ENCODE measurements at places on chromosomes 4 and X.

DNA sequence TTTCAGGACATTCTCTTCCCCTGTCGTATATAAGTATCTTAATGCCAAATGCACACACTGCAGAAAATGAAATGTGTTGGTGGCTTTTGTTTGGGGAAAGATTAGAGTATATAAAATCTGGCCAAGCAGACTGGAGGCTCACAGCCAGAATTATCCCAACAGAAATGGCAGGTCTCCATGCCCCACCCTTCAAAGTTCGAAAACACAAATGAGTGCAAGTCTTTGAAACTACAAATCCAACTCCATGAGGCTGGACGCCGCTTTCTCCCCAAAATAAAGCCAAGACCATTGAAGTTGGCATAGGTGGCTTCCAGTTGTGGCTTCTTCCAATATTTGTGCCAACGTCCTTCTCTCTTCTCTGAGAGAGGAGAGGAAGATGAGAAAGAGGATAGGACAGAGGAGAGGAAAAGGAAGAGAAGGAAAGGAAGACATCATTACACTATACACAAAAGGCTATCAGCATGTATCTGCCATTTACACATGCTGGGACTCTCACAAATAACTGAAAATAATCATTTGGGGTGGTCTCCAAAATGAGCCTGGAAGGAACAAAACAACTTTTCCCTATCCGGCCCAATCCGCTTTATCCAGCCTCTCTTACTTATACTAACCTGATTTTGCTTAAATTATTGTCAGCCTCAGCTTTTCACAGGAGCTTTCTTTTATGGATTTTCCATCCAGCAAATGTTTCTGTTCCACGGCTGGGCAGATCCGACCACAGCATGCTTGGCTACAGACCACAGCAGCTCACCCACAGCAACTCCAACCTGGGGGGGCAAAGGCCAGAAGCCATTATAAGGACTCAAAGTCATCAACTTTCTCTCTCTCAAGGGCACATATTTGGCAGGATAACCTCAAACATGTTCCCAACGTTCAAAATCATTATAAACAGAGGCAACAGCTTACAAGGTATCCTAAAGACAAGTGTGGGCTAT is 71.7 kb downstream of the APBB2 start:
- DNase-seq = no peak

- no peak for DNase-seq
Measured at GRCh38 chrX:13059637-13060499, 15.4 kb upstream of the FAM9C start.

DNA sequence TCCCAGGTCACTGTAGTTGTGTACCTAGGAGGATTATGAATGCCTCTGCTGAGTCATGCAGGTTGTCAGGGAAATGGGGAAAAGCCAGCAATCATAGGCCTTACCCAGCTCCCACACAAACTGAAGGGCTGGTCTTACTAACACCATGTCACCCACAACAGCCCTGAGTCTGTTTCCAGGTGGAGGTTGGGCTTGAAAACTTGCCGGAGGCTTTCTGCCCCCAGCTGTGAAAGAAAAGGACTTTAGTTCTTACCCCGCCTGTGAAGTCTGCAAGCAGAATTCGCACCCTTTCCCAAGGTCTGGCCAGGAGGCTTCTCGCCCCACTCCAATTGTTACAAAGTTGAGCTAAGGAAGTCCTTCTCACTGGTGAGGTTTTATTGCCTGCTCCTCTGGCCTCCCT is 143.9 kb downstream of the RPS6KA6 start:
- DNase-seq = no peak

DNA sequence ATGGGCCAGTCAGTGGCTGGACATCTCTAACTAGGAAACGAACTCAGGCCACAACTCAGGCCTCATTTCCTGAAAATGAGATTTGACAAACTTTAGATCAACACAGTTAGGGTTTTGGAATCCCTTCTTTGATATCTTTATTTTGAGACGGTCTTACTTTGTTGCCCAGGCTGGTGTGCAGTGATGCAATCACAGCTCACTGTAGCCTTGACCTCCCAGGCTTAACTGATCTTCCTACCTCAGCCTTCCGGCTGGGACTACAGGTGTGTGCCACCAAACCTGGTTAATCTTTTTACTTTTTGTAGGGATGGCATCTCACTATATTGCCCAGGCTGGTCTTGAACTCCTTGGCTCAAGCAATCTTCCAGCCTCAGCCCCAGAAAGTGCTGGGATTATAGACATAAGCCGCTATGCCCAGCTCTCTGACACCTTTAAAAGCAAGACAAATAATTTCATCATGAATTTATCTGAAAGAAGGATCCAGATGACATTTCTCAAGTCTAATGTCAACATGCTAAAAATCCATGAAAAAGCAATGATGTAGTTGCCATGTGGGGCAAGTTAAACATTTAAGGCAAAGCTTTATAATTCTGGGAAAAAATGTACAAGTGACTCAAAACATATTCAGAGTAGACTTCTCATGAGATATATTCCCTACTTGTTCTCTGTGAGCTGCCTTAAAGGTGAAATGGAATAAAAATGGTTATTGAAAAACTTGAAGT is 89.1 kb upstream of the CBR4 start:
- no peak for DNase-seq

GRCh38 chr4:9894644-9895332 is 113.4 kb downstream of the DRD5 start:
- DNase-seq = no peak

GRCh38 chr4:107856901-107857300 is 32.2 kb downstream of the SGMS2 start:
- DNase-seq = no peak

GRCh38 chr4:161321706-161322105 is 842.1 kb downstream of the FSTL5 start:
- no peak for DNase-seq

GRCh38 chrX:48972220-48973164 is 848 bp upstream of the KCND1 start:
- no peak for DNase-seq

DNA sequence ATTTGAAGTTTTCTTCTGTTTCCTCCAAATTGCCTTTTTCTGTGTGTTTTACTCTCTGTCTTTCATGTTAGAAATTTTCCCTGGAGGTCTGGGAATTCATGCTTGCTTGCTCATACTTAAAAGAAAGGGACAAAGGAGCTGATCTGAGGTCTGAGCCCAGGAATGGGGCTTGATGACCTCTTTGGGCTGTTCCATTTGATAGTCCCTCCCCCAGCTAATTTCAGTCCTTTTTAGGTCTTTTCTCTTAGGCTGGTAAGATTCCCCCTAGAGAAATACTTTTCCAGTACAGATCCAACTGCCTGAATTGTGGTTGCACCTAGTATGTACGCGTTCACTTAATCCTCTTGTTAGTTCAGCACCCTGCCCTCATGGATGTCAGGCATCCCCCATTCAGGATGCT is 5.5 kb upstream of the PIGA start:
- DNase-seq = no peak

GRCh38 chrX:116873671-116874070 is 410.9 kb upstream of the CT83 start:
- no peak for DNase-seq

DNA sequence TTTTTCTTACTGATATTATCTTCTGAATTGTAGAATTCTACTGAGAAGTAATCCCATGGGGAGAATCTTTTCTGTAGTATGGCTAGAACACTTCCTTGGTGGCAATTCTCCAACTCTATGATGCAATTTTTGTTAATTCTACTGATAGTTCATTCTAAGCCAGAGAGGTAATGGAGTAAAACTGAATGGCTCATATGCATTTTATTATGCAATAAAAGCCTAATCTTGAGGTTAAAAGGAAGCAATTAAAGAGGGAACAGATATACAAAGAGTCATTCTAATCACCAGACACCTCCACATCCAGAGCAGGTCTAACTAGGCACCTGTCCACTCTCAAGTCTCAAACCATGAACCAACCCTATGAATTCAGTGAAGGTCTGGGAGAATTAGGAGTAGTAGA is 9.7 kb downstream of the RAP2C start:
- DNase-seq = no peak

- DNase-seq = no peak
Measured at GRCh38 chrX:53429755-53430154, 4.4 kb downstream of the HSD17B10 start.

DNA sequence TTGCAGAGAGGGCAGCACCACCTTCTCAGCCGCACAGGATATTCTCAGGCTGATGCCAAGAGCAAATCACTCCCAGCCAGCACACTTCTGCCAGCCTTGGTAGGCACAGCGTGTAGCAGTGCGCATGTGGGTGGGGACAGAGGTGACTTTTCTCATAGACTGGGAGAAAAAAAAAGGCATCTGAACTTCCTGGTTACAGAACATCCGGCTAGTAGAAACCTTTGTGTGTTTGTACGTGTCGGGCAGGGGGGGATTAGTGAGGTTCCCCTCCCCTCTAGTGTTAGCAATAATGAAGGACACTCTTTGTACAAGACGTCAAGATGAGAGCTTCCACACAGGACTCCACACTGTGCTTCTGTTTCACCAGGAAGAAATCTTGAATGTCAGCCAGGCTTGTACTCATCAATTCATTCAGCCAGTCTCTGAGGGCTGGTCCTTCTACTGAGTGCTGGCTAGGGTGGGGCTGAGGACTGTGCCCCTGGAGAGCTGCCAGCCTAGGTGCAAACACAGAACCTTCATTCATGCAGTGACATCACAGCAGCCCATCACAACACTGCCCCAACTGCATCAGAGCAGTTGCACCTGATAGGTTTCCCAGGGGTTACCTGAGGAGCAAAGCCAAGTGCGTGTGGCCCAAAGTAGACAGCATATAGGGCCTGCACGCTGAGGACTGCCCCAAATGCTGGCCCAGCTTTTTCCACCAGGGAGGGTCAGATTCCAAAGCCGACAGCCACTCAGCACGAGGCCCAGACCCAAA is 34.7 kb downstream of the SLC25A5 start:
- peak; percentile 29 for DNase-seq

DNA sequence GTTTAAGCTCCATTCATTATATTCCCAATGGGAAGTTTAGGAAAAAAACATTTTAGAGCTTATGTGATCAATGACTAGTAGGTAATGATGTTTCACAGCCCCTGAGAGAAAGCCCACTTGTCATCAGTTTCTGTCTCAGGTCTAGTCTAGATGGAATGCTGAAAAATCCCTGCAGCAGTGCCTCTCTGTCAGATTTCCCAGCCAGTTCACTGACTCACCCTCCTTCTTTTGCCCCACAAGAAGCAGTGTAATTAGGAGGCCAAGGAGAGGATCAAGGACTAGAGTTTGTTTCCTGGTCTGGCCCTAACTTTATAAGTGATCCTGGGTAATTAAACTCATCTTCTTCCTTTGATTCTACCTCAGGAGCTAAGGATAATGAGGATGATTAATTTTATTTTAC is 118.7 kb upstream of the ANXA3 start:
- no peak for DNase-seq

DNA sequence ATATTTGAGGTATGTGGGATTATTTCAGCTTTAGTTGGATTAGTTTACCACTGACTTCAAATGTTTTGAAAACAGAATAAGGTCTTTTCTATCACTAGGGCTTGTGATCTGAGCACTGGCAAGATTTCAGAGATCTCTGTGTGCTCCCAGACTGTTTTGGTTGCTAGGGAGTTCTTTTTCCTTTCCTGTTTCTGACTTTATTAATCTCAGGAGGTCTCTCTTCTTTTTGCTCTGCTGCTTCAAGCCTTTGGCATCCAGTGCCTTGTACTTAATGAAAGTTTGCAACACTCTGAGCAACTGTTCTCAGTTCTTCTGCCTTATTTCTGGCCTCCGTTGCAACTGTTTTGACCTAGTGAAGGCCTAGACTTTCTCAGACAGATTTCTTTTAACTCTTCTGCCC is 32.1 kb upstream of the PAQR3 start:
- no peak for DNase-seq

- no peak for DNase-seq
Measured at GRCh38 chr4:152810715-152811287, 31.0 kb downstream of the ARFIP1 start.

GRCh38 chr4:110625576-110626257 is 2.8 kb upstream of the PITX2 start:
- no peak for DNase-seq

GRCh38 chr4:76341063-76341462 is 34.5 kb downstream of the STBD1 start:
- no peak for DNase-seq

GRCh38 chrX:151031391-151031975 is 48.3 kb downstream of the HMGB3 start:
- no peak for DNase-seq

DNA sequence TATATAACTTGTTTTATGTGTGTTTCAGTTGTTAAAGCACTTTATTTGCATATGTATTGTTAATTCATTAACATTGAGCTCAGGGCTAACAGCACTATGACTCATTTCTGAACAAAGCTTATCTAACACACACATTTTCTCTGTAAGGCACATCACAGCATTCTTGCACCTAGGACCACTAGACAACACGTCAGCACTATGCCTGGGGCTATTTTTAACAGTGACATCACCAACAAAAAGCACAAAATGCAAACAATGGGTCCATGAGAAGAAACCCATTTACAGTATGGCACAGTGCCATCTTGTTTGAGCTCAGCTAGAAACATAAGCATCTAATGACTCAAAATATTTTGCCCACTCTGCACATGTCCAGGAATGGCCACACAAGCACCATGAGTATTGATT is 124.4 kb downstream of the RELL1 start:
- no peak for DNase-seq

DNA sequence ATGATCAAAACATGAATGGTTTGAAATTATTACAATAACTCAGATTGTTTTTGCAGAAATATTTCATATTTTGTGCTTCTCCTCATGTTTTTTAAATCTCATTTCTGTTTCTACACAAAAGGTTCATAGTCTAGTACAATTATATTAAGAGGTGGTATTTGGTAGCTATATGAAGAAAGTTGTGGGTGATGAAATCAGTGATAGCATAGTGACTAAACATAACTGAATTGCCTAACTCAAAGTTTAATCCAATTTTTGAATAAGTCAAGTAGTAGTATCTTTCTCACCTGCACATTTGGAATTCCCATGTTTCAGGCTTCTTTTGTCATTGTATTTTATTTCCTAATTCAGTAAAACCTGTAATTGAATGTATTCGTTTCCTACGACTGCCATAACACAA is 648.7 kb downstream of the GRID2 start:
- no peak for DNase-seq

DNA sequence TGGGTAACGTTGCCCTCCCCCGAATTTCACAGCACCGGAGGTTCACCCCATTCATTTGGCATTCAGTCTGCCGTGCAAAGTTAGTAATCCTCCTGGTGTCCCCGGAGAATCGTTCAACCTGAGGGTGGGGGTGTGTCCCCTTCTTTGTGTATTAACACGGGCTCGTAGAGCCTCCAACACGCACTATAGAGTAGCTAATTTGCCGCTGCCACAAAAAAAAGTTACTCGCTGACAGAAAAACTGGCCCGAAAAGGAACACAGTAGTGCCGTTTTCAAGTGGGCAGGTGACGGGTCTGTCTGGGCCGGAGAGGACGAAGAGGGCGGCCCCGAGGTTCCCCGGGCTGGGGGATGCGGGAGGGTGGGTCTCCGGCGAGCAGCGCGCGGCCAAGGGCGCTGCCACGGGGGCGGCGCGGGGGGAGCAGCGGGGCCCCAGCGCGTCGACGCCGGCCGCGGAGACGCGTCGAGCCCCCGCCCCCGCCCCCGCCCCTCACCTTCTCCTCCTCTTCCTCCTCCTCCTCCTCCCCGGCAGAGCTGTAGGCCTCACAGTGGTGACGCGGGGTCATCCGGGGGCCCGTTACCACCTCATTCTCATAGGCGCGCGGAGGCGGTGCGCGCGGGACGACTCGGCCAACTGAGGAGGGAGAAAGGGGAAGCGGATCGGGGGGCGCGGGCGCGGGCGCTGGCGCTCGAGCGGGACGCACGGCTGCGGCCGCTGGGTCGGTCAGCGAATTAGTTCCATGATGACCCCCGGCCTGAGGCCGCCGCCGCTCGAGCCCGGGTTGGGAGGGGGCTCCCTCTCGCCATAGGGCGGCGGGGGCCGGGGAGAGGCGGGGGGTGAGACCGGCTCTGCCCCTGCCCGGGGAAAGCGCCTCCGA is 571 bp downstream of the CCNI start:
- DNase-seq = peak; percentile 40
